H1 (cell line): ENCODE measurements at places on chromosomes 3 and 15. TPM values are rescaled to one million over a fixed set of nuclear protein-coding genes. Genes with fewer than 3 reads are reported as not detected.
A peak's percentile ranks its signal among the peaks of the same experiment; 100 is the strongest.

DNA sequence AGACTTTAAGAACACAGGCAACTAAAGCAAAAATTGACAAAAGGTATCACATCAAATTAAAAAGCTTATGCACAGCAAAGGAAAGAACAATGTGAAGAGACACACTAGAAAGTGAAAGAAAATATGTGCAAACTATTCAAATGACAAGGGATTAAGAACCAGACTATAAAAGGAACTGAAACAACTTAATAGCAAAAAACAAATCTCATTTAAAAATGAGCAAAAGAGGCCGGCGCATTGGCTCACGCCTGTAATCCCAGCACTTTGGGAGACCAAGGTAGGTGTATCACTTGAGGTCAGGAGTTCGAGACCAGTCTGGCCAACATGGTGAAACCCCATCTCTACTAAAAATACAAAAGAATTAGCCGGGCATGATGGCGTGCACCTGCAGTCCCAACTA lies 14.4 kb downstream of the NGLY1 start:
- H3K36me3 ChIP-seq = no peaks in the 10 kb centered on the region
- no peak overlapping the region for H3K4me3 ChIP-seq
- DNase-seq = no peak
- no peaks in the 10 kb centered on the region for H3K27me3 ChIP-seq
- H3K27ac ChIP-seq = no peak overlapping the region

- DNase-seq = no peak
- H3K4me3 ChIP-seq = no peak overlapping the region
- H3K27me3 ChIP-seq = no peaks in the 10 kb centered on the region
- no peak overlapping the region for H3K27ac ChIP-seq
- H3K4me1 ChIP-seq = peaks cover 6% of the 10 kb centered on the region; the same call in 1 of the 2 replicates
Measured at GRCh38 chr3:54857343-54857742, 70.5 kb downstream of the LRTM1 start.

- no peak overlapping the region for H3K4me3 ChIP-seq
- peak; percentile 39 for DNase-seq
- no peaks in the 10 kb centered on the region for H3K27me3 ChIP-seq
- H3K36me3 ChIP-seq = no peaks in the 10 kb centered on the region
- H3K27ac ChIP-seq = no peak overlapping the region
- H3K4me1 ChIP-seq = peaks cover 21% of the 10 kb centered on the region
Measured at GRCh38 chr3:112629425-112629824, 11.5 kb downstream of the CCDC80 start.

GRCh38 chr3:105584003-105584790 lies 217.5 kb downstream of the ALCAM start:
- no peaks in the 10 kb centered on the region for H3K4me1 ChIP-seq
- H3K27me3 ChIP-seq = no peaks in the 10 kb centered on the region
- H3K27ac ChIP-seq = no peak overlapping the region
- DNase-seq = no peak
- H3K4me3 ChIP-seq = no peak overlapping the region

DNA sequence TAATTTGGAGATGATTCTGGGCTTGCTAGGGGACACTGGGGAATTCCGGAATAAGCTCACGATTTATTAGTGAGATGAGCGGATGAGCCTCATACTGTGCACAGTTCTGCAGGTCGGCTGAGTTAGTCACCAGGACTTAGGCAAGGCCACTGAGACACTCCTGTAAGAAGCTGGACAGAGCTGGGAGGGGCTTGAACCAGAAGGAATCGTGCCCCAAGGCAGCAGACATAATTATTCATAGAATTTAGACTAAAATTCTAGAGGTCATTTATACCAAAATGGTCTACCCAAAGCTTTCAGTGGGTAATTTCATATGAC lies 121.4 kb downstream of the VGLL4 start:
- no peak overlapping the region for H3K27ac ChIP-seq
- H3K27me3 ChIP-seq = no peaks in the 10 kb centered on the region
- H3K36me3 ChIP-seq = no peaks in the 10 kb centered on the region
- DNase-seq = no peak

GRCh38 chr3:420584-420983 lies 224.0 kb downstream of the CHL1 start:
- H3K36me3 ChIP-seq = no peaks in the 10 kb centered on the region
- no peak for DNase-seq
- no peaks in the 10 kb centered on the region for H3K4me1 ChIP-seq
- peaks cover 2% of the 10 kb centered on the region for H3K27me3 ChIP-seq
- H3K4me3 ChIP-seq = no peak overlapping the region

DNA sequence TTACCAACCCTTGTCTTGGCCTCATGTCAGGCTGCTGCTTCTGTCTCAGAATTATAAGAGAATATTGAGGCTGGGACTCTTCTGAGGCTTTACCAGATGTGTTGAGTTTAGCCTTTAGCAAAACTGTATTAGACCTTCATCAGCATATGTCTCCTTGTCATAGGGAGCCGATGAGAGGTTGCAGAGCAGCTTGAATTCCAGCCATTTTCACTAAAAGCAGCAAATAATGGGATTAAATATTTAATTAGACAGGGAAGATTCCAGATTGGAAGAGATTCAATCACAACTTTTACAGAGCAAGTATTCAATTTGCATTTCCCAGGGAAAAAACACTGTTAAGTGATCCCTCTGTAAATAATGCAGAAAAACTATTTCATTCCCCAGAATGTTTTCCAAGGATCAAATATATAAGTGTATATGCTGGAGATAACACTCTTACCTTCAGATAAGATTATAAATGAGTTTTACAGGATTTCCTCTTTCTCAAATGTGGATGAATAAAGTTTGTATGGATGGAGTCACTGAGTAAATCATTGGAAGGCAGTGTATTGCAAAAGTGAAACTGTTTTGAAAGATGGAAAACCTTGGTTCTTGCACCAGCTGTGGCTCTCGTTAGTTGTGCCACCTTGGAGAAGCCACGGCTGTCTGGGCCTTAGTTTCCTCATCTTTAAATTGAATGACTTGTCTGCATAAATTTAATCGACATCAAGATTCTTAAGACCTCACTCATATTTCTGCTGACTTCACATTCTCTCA lies 466.4 kb upstream of the SGO1 start:
- no peak overlapping the region for H3K4me3 ChIP-seq
- H3K36me3 ChIP-seq = no peaks in the 10 kb centered on the region
- DNase-seq = no peak
- no peaks in the 10 kb centered on the region for H3K27me3 ChIP-seq
- no peaks in the 10 kb centered on the region for H3K4me1 ChIP-seq

GRCh38 chr15:67979281-67979680 lies 74.8 kb upstream of the PIAS1 start:
- DNase-seq = no peak
- no peak overlapping the region for H3K27ac ChIP-seq
- no peaks in the 10 kb centered on the region for H3K36me3 ChIP-seq
- H3K4me1 ChIP-seq = no peaks in the 10 kb centered on the region
- no peaks in the 10 kb centered on the region for H3K27me3 ChIP-seq

DNA sequence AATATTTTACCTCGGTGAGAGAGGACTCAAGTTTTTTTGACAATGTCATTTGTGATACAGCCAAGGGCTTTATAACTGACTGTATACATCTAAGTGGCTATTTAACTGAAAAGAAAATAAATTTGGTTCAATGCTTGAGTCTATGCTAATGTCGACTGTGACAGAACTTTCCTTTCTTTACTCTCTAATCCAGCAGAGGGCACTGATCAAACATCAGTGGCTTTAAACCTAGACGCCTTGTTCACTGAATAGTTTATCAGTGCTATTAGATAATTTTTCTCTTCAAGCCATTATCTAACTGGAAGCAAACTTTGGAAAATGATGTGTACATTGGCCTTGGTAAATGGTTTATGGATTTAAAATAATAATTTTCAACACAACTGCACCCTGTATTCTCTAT lies 285.1 kb downstream of the CHL1 start:
- H3K36me3 ChIP-seq = no peaks in the 10 kb centered on the region
- DNase-seq = no peak
- no peaks in the 10 kb centered on the region for H3K27me3 ChIP-seq

GRCh38 chr3:30123755-30124154 lies 482.6 kb upstream of the TGFBR2 start:
- no peaks in the 10 kb centered on the region for H3K36me3 ChIP-seq
- H3K27me3 ChIP-seq = no peaks in the 10 kb centered on the region
- no peak overlapping the region for H3K4me3 ChIP-seq
- H3K27ac ChIP-seq = no peak overlapping the region

DNA sequence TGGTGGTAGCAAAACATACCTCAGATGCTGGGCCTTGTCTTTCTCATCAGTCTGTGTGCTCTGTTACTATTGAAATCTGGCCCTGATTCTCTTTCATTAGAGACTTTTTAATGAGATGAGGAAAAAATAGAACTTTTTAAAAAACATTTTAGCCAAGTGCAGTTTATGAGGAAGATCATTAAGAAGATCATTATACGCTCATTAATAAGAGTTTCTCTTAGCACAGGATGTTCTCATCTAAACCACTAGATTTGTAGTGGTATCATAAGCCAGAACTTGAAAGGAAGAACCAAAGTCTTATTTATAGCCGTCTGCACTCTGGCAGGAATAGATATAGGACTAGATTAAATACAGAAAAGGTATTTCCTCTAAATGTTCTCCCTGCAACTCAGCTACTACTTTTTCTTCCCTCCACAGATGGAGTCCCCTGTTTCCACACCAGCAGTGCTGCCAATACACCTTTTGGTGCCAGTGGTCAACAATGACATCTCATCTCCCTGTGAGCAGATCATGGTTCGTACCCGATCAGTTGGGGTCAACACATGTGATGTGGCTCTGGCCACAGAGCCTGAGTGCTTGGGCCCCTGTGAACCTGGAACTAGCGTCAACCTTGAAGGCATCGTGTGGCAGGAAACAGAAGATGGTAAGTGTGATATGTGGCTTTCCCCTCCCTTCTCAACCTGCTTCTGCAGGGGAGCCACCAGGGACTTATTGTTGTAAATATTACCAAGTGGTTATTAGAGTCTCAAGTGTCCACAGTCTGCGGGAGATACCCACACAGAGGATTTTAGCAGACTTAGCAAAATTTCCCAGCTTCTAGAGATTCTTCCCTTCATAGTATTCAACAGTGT lies 152.8 kb downstream of the RBPMS2 start:
- no peaks in the 10 kb centered on the region for H3K27me3 ChIP-seq
- H3K27ac ChIP-seq = no peak overlapping the region
- H3K4me3 ChIP-seq = no peak overlapping the region
- H3K4me1 ChIP-seq = peaks cover 2% of the 10 kb centered on the region
- no peak for DNase-seq
- no peaks in the 10 kb centered on the region for H3K36me3 ChIP-seq

- H3K36me3 ChIP-seq = peaks cover 6% of the 10 kb centered on the region
- DNase-seq = no peak
- no peak overlapping the region for H3K27ac ChIP-seq
- H3K4me1 ChIP-seq = peaks cover 4% of the 10 kb centered on the region; the same call in 1 of the 2 replicates
- H3K4me3 ChIP-seq = no peak overlapping the region
Measured at GRCh38 chr3:184171562-184171961, 3.1 kb upstream of the AP2M1 start.

DNA sequence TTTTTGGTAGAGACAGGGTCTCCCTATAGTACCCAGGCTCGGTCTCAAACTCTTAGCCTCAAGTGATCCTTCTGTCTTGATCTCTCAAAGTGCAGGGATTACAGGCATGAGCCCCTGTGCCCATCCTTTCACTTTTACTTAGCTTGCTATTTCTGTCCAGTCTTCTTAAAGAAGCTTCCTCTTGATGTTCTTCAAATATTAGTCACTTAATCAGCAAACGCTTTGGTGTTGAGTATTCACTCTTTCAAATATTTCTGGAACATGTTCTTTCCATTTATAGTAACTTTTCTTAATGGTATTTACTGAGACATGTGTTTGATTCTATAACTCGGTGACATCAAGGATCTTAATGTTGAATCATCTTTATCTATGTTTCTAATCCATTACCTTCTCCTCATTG lies 122.1 kb downstream of the CNTN6 start:
- H3K4me3 ChIP-seq = no peak overlapping the region
- no peak overlapping the region for H3K27ac ChIP-seq
- no peaks in the 10 kb centered on the region for H3K36me3 ChIP-seq
- H3K27me3 ChIP-seq = no peaks in the 10 kb centered on the region

ZBED2 gene
- total RNA-seq = not detected in 2 replicates

TTLL13 gene
- total RNA-seq = 0.19 TPM in 1 of 2 replicates, not detected in the other

CCR3 gene
- not detected in 2 replicates for total RNA-seq

SNRPA1 gene
- 214 and 221 TPM in 2 replicates for total RNA-seq

RBP2 gene
- total RNA-seq = not detected in 2 replicates

TNFAIP8L3 gene
- total RNA-seq = 0.27 and 0.67 TPM in 2 replicates

SYNPR gene
- 0.54 and 0.99 TPM in 2 replicates for total RNA-seq

PCOLCE2 gene
- total RNA-seq = 11.6 and 12.6 TPM in 2 replicates
